ENCODE measurements at places on chromosomes 16 and 17.

- no peak for DNase-seq
Measured at GRCh38 chr17:83115202-83115651, 35.8 kb downstream of the METRNL start.

DNA sequence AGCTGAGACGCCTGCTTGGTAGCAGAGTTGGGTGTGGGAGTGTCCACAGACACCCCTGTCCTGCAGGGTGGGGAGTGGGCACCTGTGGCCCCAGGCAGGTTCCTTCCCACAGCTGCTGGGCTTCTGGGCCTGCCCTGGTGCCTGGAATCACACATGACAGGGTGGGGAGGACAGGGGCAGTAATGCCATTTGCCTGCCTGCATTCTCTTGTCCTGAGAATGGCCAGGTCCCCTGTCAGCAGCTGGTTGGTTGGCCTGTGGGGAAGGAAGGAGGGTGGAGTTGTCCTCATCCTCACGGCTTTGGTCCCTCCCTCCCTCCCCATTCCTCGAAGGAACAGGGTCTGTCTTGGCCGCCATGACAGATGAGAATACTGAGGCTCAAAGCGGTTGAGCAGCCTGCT lies 5.2 kb downstream of the PRSS53 start:
- DNase-seq = no peak

GRCh38 chr16:57028086-57028485 lies 38.7 kb downstream of the NLRC5 start:
- DNase-seq = no peak

DNA sequence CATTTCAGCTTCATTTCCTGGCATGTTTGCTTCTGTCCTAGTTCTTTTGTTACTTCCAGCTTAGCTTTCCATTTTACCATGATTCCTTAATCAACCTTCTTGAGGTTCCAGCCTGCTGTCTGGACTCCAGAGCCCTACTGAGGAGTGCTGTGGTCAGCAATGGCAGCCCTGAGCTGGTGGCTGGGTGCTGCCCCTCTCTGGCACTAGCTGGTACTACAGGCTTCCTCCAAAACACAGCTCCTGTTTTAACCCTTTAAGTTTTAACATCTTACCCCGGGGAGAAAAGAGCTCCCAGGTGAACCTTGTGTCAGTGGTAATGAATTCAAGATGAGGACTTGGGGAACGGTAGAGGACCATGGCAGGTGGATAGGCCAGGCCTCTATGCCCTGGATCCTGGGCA lies 395.5 kb downstream of the TMEM114 start:
- no peak for DNase-seq

- no peak for DNase-seq
Measured at GRCh38 chr16:85673529-85674417, 15.0 kb downstream of the GINS2 start.

GRCh38 chr16:2596747-2597559 lies 59.1 kb downstream of the PDPK1 start:
- no peak for DNase-seq

DNA sequence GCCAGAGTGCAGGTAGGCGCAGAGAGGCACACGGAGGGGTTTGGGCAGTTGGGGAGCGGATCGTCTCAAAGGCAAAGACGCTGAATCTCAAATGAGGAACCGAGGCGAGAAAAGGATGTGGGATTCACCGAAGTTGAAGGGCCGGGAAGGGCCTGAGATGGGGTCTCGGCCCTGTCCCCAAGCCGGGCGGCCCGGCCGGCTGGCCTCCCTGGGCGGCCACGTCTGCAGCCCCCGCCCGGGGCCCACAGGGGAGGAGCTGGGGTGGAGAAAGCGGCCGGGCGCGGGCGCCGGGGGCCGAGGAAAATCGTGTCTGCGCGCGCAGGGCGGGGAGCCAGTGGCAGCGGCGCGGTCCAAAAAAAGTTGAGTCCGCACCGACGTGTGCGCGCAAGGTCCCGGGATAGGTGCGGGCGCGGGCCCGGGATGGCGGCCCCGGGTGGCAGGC lies 458 bp downstream of the SLC12A4 start:
- peak; percentile 7 for DNase-seq

DNA sequence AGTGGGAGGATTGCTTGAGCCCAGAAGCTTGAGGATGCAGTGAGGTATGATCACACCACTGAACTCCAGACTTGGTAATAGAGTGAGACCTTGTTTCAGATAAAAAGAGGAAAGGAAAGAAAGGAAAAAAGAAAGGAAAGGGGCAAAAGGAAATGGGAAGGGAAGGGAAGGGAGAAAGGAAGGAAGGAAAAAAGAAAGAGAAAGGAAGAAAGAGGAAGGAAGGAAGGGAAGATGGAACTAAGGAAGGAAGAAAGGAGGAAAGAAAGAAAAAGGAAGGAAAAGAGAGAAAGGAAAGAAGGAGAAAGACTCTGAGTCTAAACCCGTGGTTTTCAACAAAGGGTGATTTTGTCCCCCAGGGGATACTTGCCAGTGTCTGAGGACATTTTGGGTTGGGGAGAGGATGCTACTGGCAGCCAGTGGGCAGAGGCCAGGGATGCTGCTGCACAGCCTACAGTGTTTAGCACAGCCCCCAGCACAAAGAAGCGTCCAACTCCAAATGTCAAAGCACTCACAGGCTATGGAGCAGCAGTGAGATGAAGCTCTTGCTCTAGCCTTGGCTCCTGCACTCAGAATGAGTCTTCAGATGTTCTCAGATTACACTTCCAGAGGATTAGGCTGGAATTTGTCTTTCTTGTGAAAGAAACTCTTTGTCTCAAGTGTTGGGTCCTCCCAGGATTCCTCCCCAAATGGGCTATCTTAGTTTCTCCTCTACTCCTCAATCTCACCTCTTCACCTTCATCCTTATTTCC lies 64.2 kb downstream of the BMERB1 start:
- no peak for DNase-seq

DNA sequence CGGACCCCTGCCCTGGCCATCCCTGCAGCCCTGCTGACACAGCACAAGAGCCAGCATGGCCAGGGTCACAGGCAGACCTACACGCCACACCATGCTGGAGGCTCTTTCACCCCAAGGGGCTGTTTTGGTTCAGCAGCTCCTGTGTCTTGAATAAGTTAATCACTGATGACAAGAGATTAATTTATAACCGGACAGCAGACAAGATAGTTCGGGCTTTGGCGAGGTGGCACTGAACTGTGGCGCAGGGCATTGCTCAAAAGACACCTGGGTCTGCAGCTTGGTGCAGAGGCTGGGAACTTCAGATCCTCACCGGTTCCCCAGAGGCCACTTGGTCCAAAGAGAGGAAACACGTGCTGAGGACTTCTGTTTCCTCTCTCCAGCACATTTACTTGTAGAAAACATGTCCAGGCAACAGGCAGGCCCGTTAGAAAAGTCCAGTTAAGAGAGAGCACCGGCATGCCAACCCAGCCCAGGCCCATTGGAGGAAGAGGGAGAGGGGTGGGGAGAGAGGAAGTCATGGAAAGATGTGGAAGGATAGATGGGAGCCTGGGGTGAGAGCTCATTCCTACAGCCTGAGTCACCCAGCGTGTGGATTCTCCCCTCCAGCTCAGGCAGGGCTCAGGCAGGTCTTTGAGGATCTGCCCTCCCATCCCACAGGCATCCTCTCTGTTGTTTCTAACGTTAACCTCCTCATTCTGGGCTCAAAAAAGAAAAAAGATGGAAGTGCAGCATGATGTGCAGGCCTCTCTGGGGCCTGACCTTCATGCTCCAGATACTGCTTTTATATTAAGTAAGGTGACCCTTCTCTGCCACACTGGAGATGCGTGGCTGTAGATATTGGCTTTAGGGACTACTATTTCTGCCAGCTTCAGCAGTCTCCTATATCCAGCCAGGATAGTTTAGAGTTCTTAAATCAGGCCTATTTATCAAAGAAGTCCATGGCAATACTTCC lies 80.0 kb upstream of the HNF1B start:
- DNase-seq = no peak

GRCh38 chr17:8496081-8496480 lies 60.4 kb downstream of the NDEL1 start:
- DNase-seq = no peak
